ENCODE measurements at places on chromosomes 13 and 19. TPM values are rescaled to one million over a fixed set of nuclear protein-coding genes. Genes with fewer than 3 reads are reported as not detected.

Gene CYP4F22
- total RNA-seq = 0.06 TPM

Gene NOTCH3
- total RNA-seq = 37.5 TPM

Gene GFY
- not detected for total RNA-seq

Gene ZNF836
- 10.2 TPM for total RNA-seq

Gene TICAM1
- total RNA-seq = 16.7 TPM

Gene ZFR2
- total RNA-seq = not detected

Data from glomerular endothelial cell (primary cell).